ENCODE measurements at places on chromosomes 3 and 15. TPM values are rescaled to one million over a fixed set of nuclear protein-coding genes. Genes with fewer than 3 reads are reported as not detected.

DNA sequence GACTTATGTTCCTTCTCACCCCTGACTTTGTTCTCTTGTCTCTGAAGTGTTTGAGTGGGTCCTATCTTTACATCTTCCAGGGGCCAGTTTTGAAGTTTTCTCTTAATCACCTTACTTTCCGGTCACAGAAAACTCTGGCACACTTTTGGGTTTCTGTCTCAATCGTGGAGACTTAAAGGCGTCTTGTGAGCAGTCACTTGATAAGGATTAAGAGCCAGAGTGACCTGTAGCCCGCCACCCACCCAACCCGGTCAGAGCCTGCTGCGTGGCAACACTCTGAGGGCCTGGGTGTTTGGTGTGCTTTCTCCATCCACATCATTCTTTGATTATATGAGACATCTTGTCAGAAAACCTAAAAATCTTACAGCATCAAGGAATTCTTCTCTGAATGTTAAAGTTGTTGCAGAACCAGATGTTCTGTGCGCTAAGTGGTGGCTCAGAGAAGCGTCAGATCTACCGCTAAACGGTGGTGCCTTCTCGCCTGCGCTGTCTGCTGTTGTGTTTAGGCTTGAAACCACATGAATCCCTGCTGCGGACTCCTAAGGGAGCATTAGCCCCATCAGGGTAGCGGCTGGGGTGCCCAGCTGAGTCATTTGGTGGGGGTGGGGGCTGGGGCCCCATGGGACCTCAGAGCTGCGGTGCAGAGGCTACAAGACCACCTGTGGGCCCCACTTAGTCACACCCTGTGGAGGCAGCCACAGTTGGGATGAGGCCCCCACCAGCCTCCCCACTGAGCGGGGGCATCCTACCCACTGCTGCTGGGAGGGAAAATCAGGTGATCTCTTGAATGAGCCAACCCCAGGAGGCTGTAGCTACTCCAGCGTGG lies 158.7 kb upstream of the BHLHE40 start:
- no peak for DNase-seq

Gene TTC21A
- polyA plus RNA-seq, result 16.3 TPM

GRCh38 chr3:58183891-58184290 lies 26.9 kb downstream of the DNASE1L3 start:
- no peak for DNase-seq

- no peak for DNase-seq
Measured at GRCh38 chr15:69508659-69509058, 56.0 kb downstream of the RPLP1 start.

DNA sequence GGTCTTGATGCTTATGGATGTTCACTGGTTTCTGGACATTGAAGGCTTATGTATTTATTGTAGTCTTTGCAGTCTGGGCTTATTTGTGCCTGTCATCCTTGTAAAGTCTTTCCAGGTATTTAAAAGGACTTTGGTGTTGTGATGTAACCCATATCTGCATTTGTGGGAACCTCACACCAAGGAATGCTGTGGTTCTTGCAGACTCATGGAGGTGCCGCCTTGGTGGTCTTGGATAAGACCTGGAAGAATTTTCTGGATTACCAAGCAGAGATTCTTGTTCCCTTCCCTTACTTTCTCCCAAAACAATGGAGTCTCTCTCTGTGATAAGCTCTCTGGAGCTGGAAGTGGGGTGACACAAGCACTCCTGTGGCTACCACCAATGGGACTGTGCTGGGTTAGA lies 363.5 kb upstream of the NECTIN3 start:
- no peak for DNase-seq

- DNase-seq, result no peak
Measured at GRCh38 chr3:102571006-102571405, 136.2 kb downstream of the ZPLD1 start.

DNA sequence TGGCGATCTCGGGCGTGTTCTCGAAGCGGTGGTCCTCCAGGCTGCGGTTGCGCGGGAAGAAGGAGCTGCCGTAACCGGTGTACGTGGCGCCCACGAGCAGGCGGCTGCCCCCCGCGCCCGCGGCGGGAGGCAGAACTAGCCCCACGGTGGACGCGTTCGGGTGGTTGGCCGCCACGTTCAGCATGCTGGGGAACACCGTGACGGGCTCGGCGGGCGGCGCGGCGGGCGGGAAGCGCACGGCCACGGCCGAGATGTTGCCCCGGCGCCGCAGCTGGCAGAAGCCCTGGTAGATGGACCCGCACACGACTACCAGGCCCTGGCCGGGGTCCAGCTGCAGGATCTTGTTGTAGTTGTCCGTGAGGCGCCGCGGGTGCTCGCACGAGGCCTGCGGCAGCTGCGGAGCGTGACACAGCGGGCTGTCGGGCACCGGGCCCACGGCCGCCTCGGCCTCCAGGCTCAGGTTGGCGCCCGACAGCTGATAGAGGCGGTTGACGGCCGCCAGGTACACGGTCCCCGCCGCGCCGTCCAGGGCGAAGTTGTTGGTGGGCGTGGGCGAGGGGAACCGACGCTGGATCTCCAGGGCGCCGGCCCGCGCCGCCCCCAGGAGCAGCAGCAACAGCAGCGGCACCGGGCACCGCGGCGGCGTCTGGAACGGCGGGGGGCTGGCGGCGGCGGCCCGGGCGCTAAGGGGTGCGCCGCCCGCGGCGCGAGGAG lies 397 bp downstream of the PLXND1 start:
- no peak for DNase-seq

Gene CHDH
- 4.8 TPM for polyA plus RNA-seq

GRCh38 chr15:68594533-68595259 lies 15.9 kb downstream of the CORO2B start:
- no peak for DNase-seq

DNA sequence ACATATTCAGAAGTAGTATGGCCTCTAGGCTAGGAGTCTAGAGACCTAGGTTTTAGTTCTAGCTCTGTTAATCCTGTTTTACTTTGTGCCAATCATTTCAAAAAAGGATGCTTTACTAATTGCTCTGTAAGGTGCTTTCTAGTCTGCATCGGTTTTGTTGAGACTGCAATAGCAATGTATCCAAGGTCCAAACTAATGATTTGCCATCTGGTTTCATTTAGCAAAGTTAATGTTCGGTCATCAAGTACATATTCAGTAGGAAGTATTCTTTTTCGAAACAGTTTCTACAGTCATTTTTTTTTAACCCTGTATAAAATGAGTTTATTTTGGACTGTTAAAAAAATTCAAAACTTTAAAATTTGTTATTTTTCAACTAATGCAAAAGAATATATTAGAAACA lies 2.0 kb upstream of the GALK2 start:
- DNase-seq, result no peak

Gene FANCD2OS
- polyA plus RNA-seq, result 0.36 TPM

DNA sequence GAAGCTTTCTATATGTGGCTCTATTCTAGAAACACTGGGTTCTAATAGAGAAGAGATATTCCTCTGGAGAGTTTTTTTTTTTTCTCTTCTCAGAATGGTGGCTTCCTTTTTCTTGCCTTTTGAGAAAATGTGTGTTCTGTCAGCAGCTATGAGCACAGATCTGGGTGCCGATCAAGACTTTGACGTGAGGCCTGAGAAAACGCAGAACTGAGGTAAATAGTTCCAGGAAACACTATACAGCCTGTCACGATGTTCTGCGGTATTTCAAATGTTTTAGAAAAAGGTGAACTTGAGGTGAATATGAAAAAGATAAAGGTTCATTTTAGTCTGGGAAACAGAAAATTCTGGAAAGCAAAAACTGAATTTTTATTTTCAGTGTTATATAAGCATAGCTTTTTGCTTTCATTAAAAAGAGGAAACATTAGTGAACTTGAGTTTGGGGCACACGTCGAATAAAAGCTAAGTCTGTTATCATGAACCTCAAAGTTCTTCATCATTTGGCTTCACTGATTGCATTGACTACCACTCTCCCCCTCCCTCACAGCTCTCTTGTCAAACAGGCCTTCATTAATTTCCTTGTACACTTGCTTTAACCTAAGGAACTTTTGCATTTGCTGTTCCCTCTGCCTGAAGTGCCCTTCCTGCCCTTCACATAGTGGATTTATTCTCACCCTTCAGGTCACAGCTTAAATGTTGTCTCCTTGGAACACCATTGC lies 265.1 kb downstream of the NFKBIZ start:
- no peak for DNase-seq

DNA sequence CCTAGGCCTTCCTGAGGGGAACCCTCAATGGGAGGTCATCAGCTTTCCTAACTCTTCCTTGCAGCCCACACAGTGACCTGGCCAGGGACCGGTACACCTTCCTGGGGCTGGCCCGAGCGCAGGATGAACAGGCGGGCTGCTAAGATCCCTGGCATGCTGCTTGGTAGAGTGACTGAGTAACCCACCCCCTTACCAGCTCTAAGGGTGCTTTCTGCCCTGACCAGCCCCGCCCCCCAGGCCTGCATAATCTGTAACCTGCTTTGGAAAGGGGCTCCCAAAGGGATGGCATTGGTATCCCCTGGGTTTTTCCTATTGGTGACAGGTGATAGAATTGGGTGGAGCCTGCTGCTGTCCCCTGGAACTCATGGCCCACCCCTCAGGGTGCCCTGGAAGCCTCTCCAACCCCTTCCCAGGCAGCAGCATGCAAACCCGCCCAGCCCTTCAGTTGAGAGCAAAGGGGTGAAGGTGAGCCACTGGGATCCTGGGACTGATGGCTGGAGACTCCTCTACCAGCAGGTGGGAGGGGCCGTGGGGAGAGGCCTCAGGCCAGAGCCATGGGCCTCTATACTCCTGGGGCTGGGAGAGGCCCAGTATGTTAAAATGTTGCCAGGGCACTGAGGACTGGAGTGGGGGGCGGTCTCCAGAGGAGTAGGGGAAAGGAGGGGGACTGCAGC lies 11.1 kb upstream of the KIF7 start:
- DNase-seq, result no peak

All from right lung (tissue), 10 donors.